Nucleus accumbens (tissue), 56 donors: ENCODE measurements at places on chromosomes 2 and 18.

GRCh38 chr2:65532937-65533336 is 100.5 kb upstream of the SPRED2 start:
- DNase-seq = no peak

DNA sequence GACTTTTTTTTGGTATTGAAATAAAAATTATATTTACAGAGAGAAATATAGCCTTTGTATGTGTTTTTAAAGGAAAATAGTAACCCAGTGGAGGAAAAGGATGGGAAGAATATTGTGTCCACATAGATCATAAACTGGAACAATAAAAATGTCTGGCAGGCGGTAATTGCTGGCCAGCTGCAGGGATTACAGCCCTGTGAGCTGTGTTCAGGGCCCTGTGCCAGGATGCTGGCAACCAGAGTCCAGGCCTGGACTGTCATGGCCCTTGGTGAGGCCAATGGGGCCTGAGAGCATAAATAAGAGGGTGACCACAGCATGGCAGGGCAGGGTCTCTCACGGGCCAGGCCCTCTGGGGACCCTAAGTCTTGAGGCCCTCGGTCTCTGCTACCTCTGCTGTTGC is 171.2 kb downstream of the ACOXL start:
- DNase-seq = peak; percentile 3

DNA sequence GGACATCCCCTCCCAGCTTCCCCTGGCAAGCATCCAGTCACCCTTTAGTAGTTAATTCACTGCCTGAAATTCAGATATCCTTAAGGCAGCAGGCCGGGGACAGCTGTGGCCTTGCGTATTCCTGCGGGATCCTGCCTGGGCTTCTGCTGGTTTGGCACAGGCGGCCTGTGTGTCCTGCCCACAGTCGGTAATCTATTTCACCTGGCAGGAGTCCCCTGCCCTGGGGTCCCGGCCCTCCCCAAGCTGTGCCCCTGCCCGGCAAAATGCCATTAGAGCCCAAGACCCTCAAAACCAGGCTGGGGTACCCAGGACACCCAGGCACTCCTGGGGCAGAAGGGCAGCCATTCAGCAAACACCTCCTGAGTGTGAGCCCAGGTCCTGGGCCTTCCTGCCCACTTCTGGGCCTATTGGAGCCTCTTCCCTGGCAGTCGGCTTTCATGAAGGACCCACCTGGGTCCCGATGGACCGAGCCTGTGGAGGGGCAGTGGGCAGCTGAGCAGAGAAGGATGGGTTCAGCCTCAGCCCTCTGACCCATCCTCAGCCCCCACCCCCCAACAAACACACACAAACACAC is 11.6 kb downstream of the CROCC2 start:
- DNase-seq = no peak

GRCh38 chr2:68403199-68403644 is 38.1 kb downstream of the PLEK start:
- DNase-seq = no peak

DNA sequence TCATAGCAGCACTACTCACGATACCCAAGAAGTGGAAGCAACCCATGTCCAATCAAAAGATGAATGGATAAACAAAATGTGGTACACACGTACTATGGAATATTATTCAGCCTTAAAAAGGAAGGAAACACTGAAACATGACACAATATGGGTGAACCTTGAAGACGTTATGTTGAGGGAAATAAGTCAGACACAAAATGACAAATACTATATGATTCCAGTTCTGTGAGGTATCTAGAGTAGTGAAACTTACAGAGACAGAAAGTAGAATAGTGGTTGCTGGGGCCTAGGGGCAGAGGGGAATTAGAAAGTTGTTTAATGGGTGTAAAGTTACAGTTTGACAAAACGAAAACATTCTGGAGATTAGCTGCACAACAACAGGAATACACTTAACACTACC is 24.7 kb downstream of the TLK1 start:
- no peak for DNase-seq

- DNase-seq = no peak
Measured at GRCh38 chr2:55108456-55109160, 58.4 kb upstream of the RTN4 start.

GRCh38 chr2:173159791-173160463 is 84.3 kb downstream of the MAP3K20 start:
- DNase-seq = no peak

GRCh38 chr2:165428926-165429325 is 40.6 kb upstream of the CSRNP3 start:
- DNase-seq = no peak

GRCh38 chr2:162312853-162313252 is 5.6 kb downstream of the IFIH1 start:
- no peak for DNase-seq

GRCh38 chr2:120344976-120345581 is 857 bp upstream of the INHBB start:
- DNase-seq = no peak

DNA sequence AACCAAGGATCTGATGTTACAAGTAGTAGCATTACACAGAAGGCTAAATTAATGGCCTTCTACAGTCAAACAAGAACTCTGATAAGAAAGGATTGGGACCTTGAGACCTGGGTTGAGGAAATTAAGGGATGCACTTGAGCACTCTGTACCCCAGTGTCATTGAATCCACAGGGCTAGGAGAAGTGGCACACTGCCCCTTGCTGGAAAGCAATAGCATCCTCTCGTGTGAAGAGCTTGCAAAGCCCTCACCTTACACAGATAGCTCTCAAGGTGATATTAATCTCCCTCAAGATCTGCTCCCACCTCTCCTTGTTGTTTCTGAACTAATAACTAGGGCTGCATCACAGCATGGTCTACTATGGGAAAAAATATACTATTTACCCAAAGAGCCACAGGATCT is 26.5 kb upstream of the CHST9 start:
- DNase-seq = no peak

DNA sequence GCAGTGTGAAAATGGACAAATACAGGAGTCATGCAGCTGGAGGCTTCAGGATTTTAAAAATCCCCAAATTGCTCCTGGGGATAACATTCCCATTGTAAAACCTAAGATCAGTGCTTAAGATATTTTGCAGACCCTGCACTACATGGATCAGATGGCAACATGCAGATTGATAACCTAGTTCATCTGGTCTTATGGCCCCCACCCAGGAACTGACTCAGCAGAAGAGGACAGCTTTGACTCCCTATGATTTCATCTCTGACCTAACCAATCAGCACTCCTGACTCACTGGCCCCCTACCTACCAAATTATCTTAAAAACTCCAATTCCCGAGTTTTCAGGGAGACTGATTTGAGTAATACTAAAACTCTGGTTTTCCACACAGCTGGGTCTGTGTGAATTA is 20.0 kb downstream of the SRBD1 start:
- no peak for DNase-seq

DNA sequence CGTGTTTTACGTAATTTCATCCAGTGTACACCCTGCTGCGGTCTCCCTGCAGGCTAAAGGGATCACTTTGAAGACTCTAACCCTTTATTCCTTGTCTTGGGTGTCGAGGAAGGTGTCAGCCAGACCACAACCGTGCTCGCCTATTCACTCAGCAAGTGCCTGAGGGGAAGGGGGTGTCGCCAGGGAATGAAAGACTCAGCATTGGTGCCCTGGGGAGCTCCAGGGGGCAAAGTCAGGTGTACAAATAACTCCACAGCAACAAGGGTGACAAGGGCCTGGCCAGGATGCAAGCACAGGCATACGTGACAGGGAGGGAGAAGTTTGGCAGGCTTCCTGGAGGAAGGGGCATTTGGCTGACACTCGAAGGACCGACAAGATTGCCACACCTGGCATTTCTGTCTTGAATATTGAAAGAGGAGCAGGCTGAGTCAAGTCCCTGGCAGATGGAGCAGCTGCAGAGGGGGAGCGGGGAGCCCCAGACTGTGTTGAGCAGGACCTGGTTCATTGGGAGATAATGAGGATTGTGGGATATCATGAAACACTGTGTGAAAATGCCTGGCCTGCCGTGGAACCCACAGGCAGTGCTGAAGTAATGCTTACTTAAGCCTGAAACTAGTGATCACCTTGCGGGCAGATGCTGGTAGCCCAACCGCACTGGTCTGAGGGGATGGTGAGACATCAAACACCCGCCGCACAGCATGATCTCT is 93.9 kb downstream of the RHOB start:
- no peak for DNase-seq

DNA sequence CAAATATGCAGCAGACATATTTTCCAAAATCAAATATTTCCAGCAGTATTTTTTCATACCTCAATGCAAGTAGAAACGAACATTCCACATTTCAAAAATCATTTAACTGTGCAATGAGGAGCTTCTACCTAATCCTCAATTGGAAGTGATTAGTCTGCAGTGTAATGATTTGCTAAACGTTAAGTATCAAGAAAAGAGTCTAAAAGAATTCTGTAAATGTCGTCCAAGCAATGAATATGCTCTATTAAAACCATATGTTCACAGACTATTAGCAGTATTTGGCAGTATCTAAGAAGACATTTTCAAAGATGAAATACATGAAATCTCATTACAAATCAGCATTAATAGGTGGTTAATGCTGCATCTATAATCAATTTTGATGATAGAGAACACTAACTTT is 15.9 kb downstream of the DYM start:
- no peak for DNase-seq

DNA sequence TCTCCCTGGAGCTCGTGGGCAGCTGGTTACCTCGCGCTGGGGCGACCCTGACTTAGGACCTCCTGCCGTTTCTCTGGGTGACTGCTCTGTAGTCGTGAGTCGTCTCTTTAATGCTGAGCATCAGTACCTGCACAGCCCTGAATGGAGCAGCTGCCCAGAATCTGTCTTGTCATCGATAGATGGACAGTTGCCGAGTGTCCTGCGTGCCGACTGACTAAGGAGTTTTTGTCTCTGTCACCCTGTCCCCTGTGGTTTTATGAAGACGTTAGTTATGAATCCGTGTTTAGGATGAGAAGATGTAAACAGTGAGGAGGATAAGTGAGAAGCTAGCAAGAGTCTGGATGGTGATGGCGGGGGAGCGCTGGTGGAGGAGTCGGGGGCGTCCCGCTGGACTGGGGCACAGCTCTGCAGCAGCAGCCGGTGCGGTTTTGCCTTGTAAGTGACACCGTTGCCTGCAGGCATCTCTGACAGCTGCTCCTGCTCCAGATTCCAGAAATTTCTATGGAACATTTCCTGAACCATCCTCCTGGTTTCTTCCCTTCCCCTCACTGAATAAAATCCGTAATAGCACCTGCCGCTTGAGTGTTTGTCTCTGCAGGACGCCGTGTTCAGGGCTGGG is 13.3 kb downstream of the AGAP1 start:
- DNase-seq = no peak

DNA sequence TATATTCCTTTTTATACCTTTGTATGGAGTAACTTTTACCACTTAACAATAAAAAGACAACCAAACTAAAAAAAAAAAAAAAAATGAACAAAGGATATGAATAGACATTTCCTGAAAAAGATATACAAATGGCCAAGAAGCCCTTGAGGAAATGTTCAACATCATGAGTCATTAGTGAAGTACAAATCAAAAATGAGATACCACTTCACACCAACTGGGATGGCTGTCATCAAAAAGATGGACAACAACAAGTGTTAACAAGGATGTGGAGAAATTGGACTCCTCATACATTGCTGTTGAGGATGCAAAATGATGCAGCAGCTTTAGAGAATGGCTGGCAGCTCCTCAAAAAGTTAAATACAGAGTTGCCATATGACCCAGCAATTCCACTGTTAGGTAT is 22.6 kb upstream of the SCYGR2 start:
- DNase-seq = no peak

DNA sequence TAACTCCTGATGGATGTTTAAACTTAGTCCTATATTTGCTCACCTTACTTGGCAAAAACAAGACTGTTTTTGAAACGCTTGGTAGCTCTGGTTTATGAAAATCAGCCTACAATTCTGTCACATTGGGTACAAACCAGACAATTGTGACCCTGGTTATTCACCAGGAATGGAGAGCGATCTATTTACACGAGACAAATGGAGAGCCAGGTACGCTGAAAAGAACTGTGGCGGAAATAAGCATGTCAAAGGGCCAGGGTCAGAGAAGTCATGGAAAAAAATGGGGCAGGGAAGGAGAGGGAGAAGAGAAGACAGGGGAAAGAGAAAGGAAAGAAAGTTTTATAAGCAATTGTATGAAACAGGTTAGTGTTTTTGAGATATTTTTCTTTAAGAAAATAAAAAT is 119.5 kb upstream of the ZFP36L2 start:
- DNase-seq = no peak

DNA sequence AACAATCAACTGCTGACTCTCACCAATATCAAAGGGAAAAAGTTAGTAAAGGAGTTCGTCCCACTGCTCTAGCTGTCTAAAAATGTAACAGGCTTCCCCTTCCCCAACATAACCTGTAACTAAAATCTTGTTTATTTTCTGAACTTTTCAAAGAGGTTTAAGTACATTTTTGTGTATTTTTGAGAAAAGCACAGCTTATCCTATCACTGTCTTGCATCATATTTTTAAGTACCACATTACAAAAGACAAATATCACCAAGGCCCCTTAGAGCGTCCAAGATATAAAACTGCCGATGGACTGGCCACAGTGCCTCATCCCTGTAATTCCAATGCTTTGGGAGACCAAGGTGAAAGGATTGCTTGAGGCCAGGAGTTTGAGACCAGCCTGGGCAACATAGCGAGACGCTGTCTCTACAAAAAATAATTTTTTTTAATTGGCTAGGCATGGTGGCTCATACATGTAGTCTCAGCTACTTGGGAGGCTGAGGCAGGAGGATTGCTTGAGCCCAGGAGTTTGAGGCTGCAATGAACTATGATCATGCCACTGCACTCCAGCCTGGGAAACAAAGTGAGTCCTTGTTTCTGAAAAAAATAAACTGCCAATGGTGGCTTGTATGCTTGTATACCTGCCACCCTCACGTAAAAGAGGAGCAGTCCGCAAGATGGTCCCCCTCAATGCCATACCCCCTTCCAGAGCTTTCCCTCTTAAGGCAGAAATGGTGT is 21.2 kb upstream of the LAPTM4A start:
- DNase-seq = no peak

DNA sequence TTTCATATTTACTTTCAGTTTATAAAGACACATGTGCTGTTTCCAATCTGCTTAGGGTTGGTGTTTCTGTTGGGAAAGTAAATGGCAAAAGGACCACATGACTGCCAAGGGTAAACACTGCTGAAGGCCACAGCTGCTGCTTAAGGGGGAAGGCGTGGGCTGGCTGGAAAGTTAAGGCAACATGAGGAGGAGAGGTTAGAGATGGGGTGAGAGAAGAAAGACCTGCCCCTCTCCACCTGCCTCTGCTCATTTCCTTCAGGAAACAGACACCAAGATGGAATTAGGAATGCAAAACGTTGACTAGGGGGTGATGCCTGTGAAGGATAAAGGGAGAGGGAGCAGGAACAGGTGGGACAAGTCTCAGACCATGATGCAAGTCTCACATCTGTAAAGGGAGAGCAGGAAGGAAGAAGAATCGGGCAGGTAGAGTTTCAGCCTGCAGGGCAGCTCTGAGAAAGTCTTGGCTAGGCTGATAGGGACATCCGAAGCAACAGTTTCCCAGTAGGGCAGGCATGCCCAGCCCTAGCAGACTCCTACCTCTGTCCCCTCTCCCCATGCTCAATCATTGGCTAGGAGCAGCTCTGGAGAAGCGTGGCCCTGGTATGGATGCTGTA is 86.0 kb downstream of the CDC42EP3 start:
- no peak for DNase-seq
